Cortex of kidney (tissue), 1 donor: ENCODE measurements at places on chromosomes 3 and 15.

- no peak for DNase-seq
These were observed 521.9 kb upstream of the PROK2 start for GRCh38 chr3:72306800-72307341.

DNA sequence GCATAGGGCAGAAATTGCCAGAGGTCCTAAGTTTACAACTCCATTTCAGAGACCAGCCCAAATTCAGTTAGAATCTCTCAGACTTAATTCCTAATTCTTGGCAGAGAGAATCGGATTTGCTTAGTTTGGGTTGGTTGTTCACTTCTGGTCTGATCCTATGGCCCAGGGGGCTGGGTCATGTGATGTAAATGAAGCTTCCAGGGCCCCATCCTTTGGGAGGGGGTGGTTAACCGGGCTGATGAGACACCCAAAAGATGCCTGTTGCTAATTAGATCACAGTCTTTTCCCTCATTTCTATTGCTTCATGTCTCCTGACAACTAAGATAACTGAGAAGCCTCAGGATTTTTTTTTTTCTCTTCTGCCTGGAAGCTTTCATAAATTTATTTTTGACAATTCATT lies 11.1 kb upstream of the ZNF620 start:
- no peak for DNase-seq

DNA sequence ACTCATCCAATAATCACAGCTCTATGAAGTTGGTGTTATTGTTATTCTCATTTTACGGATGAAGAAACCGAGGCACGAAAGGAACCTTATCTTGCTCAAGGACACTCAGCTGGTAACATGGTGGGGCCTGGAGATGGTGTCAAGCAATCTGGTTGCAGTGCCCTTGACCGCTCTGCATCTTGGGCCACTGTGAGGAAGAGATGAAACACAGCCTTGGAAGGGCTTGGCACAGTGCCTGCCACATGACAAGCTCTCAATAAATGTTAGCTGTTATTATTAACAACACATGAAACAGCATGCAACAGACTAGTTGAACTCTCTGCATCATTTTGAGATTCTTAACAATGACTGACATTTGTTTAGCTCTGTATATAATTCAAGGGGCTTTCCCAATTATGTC lies 10.1 kb upstream of the ITGA11 start:
- DNase-seq, result no peak

GRCh38 chr3:73739791-73740453 lies 115.2 kb upstream of the PDZRN3 start:
- DNase-seq, result no peak

GRCh38 chr15:45647828-45648227 lies 13.0 kb downstream of the SQOR start:
- no peak for DNase-seq
